ENCODE measurements at places on chromosomes 7 and 10.

GRCh38 chr10:100519311-100520051, at the start of gene SEC31B:
Gene SEC31B (minus strand): TSS chr10:100519861. CDS start chr10:100516952, 2,909 bp downstream.
- DNase-seq = no peak

GRCh38 chr7:128167042-128167701, 73.9 kb upstream of the LEP start:
- no peak for DNase-seq

- no peak for DNase-seq
Observed at GRCh38 chr7:26309089-26309488, 17.4 kb downstream of the SNX10 start.

DNA sequence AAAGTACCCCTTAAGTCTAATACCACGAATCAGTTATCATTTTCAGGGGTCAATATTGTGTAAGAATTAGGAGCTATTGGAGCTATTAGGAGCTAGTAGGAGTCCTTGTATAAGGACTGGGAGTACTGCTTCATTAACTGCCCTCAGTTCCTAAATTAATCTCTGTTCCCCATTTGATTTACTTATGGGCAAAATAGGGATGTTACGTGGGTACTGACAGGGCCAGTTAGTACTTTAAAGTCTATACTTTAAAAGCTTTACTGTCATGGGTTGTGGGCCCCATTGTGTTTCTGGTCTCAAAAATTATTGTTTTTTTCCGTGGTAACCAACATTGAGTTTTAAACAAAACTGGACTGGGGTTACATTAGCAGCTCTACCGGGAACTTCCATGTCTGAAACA, 60.3 kb downstream of the PRKAR2B start:
- no peak for DNase-seq
